ENCODE measurements at places on chromosomes 7 and 10. TPM values are rescaled to one million over a fixed set of nuclear protein-coding genes. Genes with fewer than 3 reads are reported as not detected.

- no peak for DNase-seq
- no peaks in the 10 kb centered on the region for H3K27me3 ChIP-seq
- no peak overlapping the region for H3K4me3 ChIP-seq
- H3K36me3 ChIP-seq: peaks cover 38% of the 10 kb centered on the region
- no peak overlapping the region for H3K27ac ChIP-seq
- H3K4me1 ChIP-seq: no peaks in the 10 kb centered on the region
Observed at GRCh38 chr7:158751751-158752150, 47.1 kb upstream of the NCAPG2 start.

ELMO1 gene
- total RNA-seq: 51.4 TPM

KCNH2 gene
- 0.59 TPM for total RNA-seq

GRCh38 chr10:22932626-22933370 lies 4.9 kb downstream of the ARMC3 start:
- H3K27ac ChIP-seq: no peak overlapping the region
- H3K27me3 ChIP-seq: no peaks in the 10 kb centered on the region
- no peak for DNase-seq
- no peaks in the 10 kb centered on the region for H3K36me3 ChIP-seq
- H3K4me1 ChIP-seq: peaks cover 5% of the 10 kb centered on the region

CALD1 gene
- total RNA-seq: 119 TPM

DNA sequence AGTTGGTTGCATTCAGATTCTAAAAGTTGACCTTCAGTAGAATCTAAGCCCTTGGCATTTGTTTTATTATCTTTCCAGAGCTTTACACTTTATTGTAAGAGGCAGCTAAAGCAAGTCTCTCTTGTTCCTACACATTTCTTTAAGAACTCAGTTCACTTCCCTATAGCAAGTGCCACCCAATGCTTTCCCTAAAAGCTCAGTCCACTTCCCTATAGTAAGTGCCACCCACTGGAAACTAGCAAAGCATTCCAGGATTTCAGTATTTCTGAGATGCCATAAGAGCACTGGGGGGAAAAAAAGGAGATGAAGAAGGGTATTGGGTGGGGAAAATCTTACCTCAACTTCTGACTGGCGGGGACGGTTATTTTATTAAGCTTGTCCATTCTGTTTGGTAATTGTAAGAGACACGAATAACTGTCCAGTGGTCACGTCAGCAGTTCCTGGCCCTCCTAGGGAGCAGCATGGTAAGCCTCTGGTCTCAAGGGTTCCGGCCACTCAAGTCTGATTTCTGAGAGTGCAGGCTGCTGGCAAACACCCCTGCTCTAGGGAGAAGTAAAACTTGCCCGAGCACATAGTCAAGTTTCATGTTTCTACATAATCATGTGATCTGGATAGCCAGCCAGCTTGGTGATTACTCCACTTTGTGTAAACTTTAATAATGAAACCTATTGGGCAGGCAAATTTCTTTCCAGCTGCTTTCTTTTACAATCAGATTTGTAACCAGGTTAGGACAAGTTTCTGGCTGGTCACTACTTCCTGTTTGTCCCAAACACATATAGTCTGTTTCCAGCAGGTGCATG lies at the start of gene BLNK:
Gene BLNK (minus strand): TSS at position 554 of the 800 bp plus-strand sequence. CDS start 171 bp downstream, at position 383.
- H3K4me1 ChIP-seq: peaks cover 22% of the 10 kb centered on the region
- no peaks in the 10 kb centered on the region for H3K36me3 ChIP-seq
- peak within 1 kb of the TSS; percentile 77 for H3K27ac ChIP-seq
- H3K4me3 ChIP-seq: no peak within 1 kb of the TSS
